Endothelial cell of umbilical vein (primary cell): ENCODE measurements at places on chromosomes 4 and X. TPM values are rescaled to one million over a fixed set of nuclear protein-coding genes. Genes with fewer than 3 reads are reported as not detected.

FRAS1 gene
- 3.4 and 3.6 TPM in 2 replicates for total RNA-seq

NEIL3 gene
- total RNA-seq = 6.9 and 8.2 TPM in 2 replicates

CDKL2 gene
- 0.55 and 0.99 TPM in 2 replicates for total RNA-seq

CITED1 gene
- total RNA-seq = 0.83 TPM in 1 of 2 replicates, not detected in the other

HS6ST2 gene
- total RNA-seq = 0.49 and 0.55 TPM in 2 replicates

CT45A9 gene
- not detected in 2 replicates for total RNA-seq

IL13RA2 gene
- not detected in 2 replicates for total RNA-seq

MAGEB4 gene
- not detected in 2 replicates for total RNA-seq

GABRA4 gene
- total RNA-seq = not detected in 2 replicates

COL4A5 gene
- 15.4 and 28.1 TPM in 2 replicates for total RNA-seq

HAND2 gene
- total RNA-seq = not detected in 2 replicates
